Prostate gland (tissue), 2 donors: ENCODE measurements at places on chromosomes 6 and 20.

DNA sequence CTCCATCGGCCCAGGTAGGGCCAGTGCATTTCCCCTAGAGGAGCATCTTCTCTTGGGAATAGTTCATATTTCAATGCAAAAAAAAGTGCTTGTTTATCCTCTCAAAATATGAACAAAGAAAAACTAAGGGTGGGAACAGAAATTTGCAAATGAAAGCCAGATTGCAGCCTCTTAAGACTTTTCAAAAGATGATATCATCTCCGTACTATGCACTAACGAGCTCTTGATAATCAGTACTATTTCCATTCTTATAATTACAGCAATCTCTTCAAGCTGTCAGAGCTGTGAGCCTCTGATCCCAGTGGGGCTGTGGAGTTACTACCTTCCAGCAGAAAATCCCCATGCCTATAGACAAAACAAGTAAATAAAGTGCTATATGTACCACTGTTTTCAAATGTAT, 77.1 kb downstream of the SOD2 start:
- DNase-seq, result no peak

- no peak for DNase-seq
Observed at GRCh38 chr6:36147294-36147693, 17.0 kb downstream of the MAPK13 start.

- no peak for DNase-seq
Observed at GRCh38 chr6:132661906-132662305, 2.9 kb upstream of the TAAR1 start.

DNA sequence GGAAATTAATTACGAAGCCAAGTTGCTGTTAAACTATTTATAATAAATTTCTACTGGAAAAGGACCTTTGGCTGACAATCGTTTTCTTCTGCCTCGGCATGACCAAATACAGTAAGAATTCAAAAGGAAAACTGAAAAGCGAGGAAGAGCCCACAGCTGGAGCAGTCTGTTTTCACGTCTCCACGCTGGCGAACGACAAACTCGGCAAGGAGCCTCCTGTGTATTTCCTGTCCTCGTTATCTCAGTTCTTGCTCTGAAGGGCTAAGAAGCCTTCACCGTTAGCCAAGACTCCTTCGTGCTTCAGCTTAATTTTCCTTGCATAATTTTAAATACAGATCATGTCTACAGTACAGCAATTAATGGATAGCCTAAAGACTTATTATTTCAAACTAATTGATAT, 214.3 kb upstream of the PLCB4 start:
- DNase-seq, result no peak

- DNase-seq, result no peak
Observed at GRCh38 chr20:62742550-62742949, 33.9 kb downstream of the NTSR1 start.

DNA sequence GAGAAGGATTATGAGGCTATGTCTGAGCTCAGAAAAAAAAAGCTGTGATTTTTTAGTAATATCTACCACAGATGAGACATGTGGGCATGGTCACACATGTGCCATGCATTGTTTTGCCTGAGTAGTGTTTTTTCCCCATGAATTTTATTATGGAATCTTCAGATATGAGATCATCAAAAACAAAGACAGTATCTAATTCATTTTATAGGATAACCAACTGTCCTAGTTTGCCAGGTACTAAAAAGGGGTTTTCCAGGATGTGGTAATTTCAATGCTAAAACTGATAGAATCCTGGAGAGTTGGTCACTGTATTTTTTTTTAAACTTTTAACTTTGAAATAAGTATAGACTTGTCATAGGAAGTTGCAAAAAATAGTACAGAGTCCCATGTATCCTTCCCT, 127.4 kb upstream of the MAP3K7 start:
- DNase-seq, result no peak

DNA sequence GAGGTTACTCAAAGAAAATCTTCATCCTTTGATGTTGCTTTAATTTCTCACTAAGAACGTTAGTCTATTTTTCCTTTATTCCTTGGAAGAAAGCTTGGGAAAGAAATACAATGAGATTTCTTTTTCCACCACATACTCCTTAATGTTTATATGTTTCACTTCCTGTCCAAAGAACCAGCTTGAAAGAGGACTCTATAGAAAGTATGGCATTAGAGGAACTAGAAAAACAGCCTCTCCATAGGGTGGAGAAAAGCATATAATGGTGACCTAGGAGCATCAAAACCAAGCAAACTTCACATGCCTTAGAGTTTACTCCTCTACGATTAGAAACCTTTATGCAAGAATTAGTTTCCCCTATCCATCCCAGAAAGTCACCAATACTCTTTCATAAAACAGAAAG, 131.1 kb downstream of the OPRM1 start:
- DNase-seq, result no peak

- no peak for DNase-seq
Observed at GRCh38 chr20:32957459-32957858, 46.8 kb downstream of the SUN5 start.
